ENCODE measurements at places on chromosomes 1 and 21.
A peak's percentile ranks its signal among the peaks of the same experiment; 100 is the strongest.

- DNase-seq = no peak
These were observed 12.7 kb upstream of the LORICRIN start for GRCh38 chr1:153246825-153247224.

- peak; percentile 36 for DNase-seq
These were observed 45.5 kb downstream of the VPS13D start for GRCh38 chr1:12275370-12275769.

- no peak for DNase-seq
These were observed 354.6 kb upstream of the C1orf87 start for GRCh38 chr1:60428127-60428526.

GRCh38 chr1:43425045-43425444 lies 28.7 kb downstream of the HYI start:
- DNase-seq = no peak

- DNase-seq = no peak
These were observed 511.2 kb downstream of the USP25 start for GRCh38 chr21:16241016-16241415.

- DNase-seq = no peak
These were observed 9.4 kb upstream of the RGS13 start for GRCh38 chr1:192626366-192627179.

- DNase-seq = no peak
These were observed at the start of gene PDE9A for GRCh38 chr21:42653231-42654061. Gene PDE9A (plus strand): TSS chr21:42653621. CDS start chr21:42653815, 194 bp downstream.

DNA sequence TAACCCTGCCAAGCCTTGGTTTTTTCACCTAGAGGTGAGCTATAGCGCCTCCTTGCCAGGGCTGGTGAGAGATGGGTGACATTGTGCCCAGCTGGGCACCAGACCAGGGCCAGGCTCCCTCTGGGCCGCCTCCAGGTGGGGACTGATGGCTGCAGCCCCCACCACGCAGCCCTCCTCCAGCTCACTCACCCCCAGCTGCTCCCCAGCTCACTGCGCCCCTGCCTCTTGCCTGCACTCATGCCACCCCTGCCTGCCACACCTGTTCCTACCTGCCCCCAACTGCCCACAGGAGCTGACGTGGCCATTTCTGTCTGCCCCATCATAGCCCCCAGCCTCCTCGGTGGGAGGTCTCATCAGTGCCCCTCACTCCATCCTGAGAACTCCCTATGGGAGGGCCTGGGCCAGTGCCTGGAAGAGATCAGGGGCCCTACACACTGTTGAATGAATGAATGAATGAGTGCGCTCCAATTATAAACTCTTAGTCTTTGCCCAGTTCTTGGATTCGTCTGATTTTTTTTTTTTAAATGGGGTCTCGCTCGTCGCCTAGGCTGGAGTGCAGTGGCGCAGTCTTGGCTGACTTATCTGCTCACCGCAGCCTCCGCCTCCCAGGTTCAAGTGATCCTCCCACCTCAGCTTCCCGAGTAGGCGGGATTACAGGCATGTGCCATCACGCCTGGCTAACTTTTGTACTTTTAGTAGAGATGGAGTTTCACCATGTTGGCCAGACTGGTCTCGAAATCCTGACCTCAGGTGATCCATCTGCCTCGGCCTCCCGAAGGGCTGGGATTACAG lies 26.4 kb upstream of the VPS13D start:
- DNase-seq = no peak

- no peak for DNase-seq
These were observed 819 bp downstream of the PYHIN1 start for GRCh38 chr1:158932171-158932570.
